ENCODE measurements at places on chromosomes 3 and 15. TPM values are rescaled to one million over a fixed set of nuclear protein-coding genes. Genes with fewer than 3 reads are reported as not detected.

CPNE4 gene
- total RNA-seq: not detected

- DNase-seq: no peak
These were observed 56.2 kb downstream of the ABHD2 start for GRCh38 chr15:89144491-89144890.

DNA sequence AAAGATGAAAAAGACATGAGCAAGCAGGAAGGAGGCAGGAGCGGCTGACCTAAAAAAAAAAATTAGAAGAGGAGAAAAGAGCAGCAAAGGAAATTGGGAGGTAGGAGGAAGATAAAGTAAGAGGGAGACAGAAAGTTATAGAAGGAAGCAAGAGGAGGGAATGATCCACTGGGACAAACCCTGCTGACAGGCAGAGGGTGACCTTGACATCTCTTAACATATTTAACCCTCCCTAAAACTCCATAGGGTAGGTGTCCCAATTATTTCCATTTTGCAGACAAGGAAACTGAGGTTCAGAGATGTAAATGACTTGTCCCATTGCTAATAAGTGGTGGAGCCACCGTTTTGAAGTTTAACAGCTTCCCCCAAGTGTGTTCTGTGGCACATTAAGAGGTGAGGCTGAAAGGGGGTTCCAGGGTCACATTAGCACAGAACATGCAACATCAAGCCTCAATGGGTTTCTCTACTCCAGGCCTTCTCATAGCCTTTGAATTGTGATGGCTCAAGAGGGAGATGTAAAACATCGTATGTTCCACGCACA lies 37.4 kb upstream of the PRICKLE2 start:
- DNase-seq: no peak

GRCh38 chr3:151697496-151697895 lies 36.2 kb upstream of the AADACL2 start:
- no peak for DNase-seq

DNA sequence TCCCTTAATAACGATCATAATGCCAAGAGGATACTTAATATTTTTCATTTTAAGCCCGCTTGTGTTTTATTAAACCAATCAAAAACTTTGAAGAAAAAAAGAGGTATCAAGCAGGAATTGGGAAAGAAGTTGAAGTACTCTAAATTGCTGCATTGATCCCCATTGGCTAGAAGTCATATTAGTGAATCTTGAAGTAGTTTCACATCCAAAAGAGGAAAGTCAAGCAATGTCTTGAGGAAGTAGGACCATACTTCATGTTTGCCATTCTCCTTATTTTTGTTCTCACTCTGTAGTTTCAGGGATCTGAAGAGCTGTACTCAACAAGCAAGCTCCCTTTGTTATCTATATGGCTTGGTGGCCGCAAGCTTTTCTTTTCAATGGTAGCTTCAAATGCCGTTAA lies 2.2 kb downstream of the SCAANT1 start:
- DNase-seq: no peak
